Stimulated activated CD4-positive, alpha-beta T cell treated with anti-CD3 and anti-CD28 coated beads, TNF-alpha, amount 100 ng/mL, for 24 hours (primary cell): ENCODE measurements at places on chromosomes 6 and 20.

DNA sequence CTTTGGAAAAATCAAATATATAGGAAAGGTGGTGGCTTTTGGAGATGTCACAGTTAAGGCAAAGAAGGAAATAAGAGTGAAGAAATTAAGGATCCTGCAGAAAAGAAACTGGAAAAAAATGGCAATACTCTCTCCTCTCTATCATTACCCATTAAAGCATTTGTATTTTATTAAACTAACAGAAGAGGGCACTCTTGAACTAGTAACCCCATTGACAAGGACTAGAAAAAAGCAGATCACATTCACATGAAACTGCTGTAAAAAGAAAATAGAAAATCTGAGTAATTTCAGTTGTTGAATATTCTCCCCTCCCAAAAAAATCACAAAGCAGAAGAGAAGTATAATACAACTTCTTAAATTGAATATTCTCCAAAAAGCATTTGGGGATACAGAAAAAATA, 104.1 kb upstream of the SLC35B3 start:
- DNase-seq, result no peak

DNA sequence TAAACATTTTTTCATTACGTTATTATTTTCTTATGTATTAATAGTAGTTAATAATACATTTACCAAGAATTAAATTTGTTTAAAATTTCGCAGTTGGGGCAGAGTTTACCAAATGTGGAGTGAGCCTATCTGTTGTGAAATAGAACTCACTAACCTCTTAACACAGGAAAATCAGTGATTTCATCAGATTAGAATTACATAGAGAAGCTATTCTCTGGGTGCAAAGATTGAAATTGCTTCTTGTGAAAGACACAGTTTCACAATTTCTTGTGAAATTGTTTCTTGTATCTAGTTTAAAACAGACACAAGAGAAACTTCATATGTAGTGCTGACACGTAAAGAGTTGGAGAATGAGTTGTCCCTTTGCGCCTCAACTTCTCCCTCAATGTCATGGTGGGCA, 69.4 kb upstream of the PRL start:
- DNase-seq, result no peak

- no peak for DNase-seq
Observed at GRCh38 chr6:43359831-43360230, 9.6 kb downstream of the ZNF318 start.

GRCh38 chr20:43583982-43584432, 6.7 kb upstream of the IFT52 start:
- DNase-seq, result no peak

- no peak for DNase-seq
Observed at GRCh38 chr6:119280668-119281067, 68.9 kb downstream of the MAN1A1 start.

GRCh38 chr6:69128411-69128810, 493.3 kb downstream of the ADGRB3 start:
- DNase-seq, result no peak

- peak; percentile 51 for DNase-seq
Observed at GRCh38 chr6:130697995-130698535, 129.1 kb upstream of the SMLR1 start.

- no peak for DNase-seq
Observed at GRCh38 chr6:20302702-20303251, 90.5 kb upstream of the MBOAT1 start.

- DNase-seq, result no peak
Observed at GRCh38 chr20:41509316-41510200, 108.6 kb downstream of the CHD6 start.
